ENCODE measurements at places on chromosomes 12 and 14. TPM values are rescaled to one million over a fixed set of nuclear protein-coding genes. Genes with fewer than 3 reads are reported as not detected.

Gene KIF5A
- not detected for total RNA-seq

Gene SPRYD4
- total RNA-seq = 3.4 TPM

Gene CD163
- total RNA-seq = not detected

Gene POLR3B
- total RNA-seq = 10.3 TPM

Gene DIO3
- not detected for total RNA-seq
